Stimulated activated CD4-positive, alpha-beta T cell treated with anti-CD3 and anti-CD28 coated beads, Interleukin-2, amount 100 ng/mL, for 48 hours (primary cell): ENCODE measurements at places on chromosomes 3 and 15.

DNA sequence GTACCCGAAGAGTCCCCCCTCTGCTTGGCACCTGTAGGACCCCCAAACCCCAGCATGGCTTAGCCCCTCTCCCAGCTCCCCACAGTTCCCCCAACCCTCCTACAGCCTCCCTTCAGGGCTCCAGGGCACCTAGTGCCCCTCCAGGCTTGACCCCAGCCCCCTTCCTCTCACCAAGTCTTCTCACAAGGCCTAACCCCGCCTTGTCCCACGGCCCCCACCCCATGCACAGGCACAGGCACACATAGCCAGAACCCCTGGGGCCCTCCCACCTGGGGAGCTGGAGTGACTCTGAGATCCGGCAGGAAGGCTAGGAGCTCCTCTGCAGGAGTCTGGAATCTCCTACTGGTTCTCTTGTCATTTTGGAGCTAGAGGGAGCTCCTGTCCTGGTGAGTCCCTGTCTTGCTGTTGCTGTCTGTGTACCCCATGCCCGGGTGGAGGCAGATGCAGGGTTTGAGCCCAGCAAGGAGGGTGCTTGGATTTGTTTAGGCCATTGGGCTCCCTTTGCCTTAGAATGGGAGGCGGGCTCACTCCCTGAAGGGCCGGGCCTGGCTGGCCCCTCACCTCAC lies 39.6 kb downstream of the KLF13 start:
- no peak for DNase-seq

DNA sequence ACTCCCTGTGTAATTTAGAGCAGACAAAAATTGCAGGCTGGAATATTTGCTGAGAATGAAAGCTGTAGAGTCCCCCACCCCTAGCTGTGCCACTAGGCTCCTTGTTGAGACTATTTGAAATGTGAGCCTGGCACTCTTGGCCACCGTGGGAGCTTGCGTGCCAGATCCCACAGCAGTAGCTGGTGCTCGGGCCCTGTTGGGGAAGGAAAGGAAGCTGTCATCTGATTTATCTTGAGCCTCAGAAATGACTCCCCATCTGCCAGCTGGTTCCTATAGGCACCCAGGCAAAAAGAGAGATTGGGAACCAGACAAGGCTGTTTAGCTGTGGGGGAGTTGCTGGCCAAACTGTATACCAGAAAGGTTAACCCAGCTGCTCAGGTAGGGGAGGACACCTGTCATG lies 23.4 kb upstream of the CLEC3B start:
- no peak for DNase-seq

GRCh38 chr15:88714782-88715372 lies 76.1 kb downstream of the ISG20 start:
- DNase-seq, result no peak

DNA sequence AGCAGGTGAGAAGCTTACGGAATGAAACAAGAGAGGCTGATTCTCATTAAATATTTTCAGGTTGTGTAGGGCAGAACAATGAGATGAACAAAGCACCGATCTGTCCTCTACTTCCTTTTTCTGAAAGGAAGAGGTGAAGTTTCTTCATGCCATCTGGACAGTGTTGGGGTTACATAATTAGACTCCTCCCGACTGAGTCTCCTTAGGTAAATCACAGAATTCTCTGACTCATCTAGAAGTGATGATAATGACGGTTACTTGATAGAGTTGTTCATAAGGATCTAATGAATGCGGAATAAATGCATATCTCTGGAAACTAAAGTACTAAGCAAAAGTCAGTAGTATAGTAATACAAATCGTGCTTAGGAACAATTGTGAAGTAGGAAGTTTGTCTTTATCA lies 21.2 kb downstream of the CRTC3 start:
- no peak for DNase-seq

DNA sequence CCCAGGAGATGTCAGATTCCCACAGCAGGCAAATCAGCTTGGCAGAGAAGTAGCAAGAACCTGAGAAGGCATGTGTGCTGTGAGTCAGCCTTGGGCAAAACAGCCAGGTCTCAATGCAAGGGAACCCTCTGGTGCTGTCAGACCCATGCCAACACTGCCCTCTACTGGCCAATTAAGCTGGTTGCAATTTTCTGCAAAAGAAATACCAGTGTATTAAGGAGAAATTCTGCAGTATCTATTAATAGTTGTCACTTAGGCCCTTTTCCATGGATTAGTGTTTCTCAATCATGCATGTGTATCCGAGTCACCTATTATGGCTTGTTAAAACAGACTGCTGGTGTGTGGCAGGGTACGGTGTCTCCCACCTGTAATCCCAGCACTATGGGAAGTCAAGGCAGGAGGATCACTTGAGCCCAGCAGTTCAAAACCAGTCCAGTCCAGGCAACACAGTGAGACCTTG lies 26.2 kb downstream of the MAP4 start:
- peak; percentile 61 for DNase-seq

- no peak for DNase-seq
Observed at GRCh38 chr15:27028858-27029477, 58.0 kb downstream of the GABRG3 start.
